Suprapubic skin (tissue), 4 donors: ENCODE measurements at places on chromosomes 7 and 10. TPM values are rescaled to one million over a fixed set of nuclear protein-coding genes. Genes with fewer than 3 reads are reported as not detected.

DNA sequence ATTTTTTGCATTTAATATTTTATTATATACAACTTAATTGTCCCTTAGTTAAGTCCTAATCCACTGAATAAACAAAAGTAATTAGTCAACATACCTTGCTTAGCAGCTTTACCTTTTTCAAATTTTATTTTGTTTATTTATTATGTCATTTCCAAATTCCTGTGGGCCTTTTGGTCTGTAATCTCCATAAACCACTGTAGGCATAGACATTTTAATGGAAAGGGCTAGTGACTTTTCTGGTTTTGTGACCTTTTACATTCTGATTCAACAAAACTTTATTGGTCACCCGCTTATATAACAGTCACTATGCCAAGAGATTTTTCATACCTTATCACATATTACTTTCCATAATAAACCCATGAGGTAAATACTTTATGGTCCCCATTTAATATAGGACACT, 181.3 kb upstream of the PRPS1L1 start:
- no peak for DNase-seq

GRCh38 chr10:33183655-33184054, 150.8 kb downstream of the NRP1 start:
- DNase-seq = no peak

- DNase-seq = no peak
Observed at GRCh38 chr7:119397156-119397555, 875.8 kb upstream of the KCND2 start.

GRCh38 chr7:14000247-14000646, 10.8 kb upstream of the ETV1 start:
- no peak for DNase-seq

DNA sequence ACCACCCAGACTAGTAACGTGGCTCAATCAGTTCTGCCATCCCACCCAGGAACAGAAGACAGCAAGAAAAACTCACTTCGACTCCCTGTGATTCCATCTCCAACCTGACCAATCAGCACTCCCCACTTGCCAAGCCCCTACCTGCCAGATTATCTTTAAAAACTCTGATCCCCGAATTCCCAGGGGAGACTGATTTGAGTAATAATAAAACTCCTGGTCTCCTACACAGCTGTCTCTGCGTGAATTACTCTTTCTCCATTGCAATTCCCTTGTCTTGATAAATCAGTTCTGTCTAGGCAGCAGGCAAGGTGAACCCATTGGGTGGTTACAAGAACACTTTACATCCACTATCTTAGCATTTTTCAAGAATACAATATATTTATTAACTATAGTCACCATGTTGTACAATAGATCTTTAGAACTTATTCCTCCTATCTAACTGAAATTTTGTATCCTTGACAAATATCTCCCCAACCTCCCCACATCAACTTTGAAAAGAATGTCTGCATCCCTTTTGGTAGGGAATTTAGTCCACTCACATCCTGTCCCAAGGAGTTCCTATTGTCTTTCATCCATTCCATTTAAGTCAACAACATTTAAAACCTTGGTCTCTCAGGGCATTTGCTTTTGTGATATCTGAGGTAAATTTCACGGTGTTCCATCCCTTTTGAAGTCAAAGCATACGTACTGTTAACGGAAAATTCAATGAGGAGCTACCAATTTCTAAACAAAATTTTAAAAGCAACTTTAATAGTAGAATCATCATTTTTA, 163.7 kb downstream of the MACC1 start:
- DNase-seq = no peak

DNA sequence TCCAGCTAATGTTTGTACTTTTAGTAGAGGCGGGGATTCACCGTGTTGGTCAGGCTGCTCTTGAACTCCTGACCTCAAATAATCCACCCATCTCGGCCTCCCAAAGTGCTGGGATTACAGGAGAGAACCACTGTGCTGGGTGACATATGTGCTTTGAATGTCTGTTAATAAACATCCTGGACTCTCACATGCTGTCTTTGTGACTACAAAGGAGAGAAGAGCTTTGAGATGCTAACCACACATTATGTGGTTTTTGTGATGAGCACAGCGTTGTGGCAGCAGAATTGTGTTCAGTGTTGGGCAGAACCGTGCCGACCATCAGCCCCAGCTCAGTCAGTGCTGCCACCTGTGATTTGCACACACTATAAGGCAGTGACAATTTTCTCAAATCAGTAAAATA, 500.1 kb upstream of the KLF6 start:
- DNase-seq = no peak

GRCh38 chr10:104680467-104681401, 39.6 kb downstream of the SORCS3 start:
- no peak for DNase-seq

The SAP25 gene
- not detected for total RNA-seq

The FAM25G gene
- 41.8 TPM for total RNA-seq

The TMEM139 gene
- total RNA-seq = 11.0 TPM
